NCI-H1048 (cell line): ENCODE measurements at places on chromosomes 5 and 9.

- DNase-seq: no peak
These were observed 70.6 kb downstream of the RAB3C start for GRCh38 chr5:58653521-58653920.

- no peak for DNase-seq
These were observed 14.0 kb downstream of the MYORG start for GRCh38 chr9:34362614-34363214.

DNA sequence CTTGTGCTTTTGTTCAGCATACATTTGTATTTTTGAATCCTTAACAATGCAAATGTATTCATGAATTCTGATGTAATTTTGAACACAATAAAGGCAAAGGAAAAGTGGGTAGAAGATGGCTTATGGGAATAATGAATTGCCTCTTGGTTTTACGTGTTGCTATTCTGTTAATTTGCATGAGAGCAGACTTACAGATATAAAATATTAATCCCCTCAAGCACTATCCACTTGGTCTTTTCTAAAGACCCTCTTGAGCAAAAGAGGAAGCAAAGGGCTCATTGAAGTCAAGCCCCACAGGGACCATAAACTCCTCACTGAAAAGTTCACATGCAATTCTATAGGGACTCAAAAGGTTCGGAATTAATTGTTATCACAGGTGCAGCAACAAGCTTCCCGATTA, 51.9 kb downstream of the OSTF1 start:
- no peak for DNase-seq

DNA sequence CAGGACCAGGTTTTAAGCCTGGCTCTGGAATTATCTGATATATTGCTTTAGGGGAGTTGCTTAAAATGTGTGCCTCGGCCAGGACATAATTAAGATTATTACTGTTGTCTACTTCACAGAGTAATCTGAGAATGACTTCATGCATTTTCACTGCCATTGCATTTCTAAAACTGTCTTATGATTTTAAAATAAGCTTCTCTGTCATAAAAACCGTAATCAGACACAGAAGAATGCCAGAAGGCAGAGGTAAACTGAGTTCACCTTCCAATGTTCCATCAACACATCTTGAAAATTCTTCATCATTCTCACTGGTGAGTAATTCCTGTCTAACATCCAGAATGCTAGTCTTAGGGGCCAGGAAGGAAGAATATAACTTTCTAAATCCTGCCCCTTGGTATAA, 47.1 kb downstream of the ISOC1 start:
- no peak for DNase-seq

- no peak for DNase-seq
These were observed 720 bp downstream of the NOTCH1 start for GRCh38 chr9:136544964-136545691.

GRCh38 chr9:120929229-120929791, 2.7 kb upstream of the TRAF1 start:
- no peak for DNase-seq

GRCh38 chr5:83406906-83407305, 64.6 kb upstream of the VCAN start:
- DNase-seq: no peak

- DNase-seq: no peak
These were observed 15.2 kb upstream of the RHOBTB3 start for GRCh38 chr5:95715799-95716461.

GRCh38 chr5:113474100-113474728, 14.0 kb downstream of the MCC start:
- no peak for DNase-seq

GRCh38 chr9:108676355-108676754, 179.4 kb downstream of the ACTL7B start:
- peak; percentile 22 for DNase-seq
